ENCODE measurements at places on chromosomes 12 and 14.

DNA sequence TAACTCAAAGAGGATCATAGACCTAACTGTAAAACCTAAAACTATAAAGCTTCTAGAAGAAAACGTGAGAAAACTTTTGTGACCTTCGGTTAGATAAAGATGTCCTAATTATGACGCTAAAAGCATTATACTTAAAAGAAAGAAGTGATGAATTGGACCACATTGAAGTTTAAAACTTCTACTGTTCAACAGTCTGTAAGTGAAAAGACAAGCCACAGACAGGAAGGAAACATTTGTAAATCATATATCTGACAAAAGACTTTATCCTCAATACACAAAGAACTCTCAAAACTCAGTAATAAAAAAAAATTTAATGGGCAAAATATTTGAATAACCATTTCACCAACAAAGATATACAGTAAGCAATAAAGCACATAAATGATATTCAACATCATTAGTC, 344.3 kb downstream of the EGLN3 start:
- no peak for DNase-seq

GRCh38 chr12:89307474-89308253, 44.6 kb downstream of the DUSP6 start:
- DNase-seq: no peak

GRCh38 chr14:31902945-31903646, 174.0 kb upstream of the ARHGAP5 start:
- DNase-seq: no peak

GRCh38 chr14:87055007-87055406, 938.0 kb downstream of the GALC start:
- no peak for DNase-seq

- DNase-seq: no peak
These were observed 300.9 kb upstream of the STXBP6 start for GRCh38 chr14:25350802-25351201.

DNA sequence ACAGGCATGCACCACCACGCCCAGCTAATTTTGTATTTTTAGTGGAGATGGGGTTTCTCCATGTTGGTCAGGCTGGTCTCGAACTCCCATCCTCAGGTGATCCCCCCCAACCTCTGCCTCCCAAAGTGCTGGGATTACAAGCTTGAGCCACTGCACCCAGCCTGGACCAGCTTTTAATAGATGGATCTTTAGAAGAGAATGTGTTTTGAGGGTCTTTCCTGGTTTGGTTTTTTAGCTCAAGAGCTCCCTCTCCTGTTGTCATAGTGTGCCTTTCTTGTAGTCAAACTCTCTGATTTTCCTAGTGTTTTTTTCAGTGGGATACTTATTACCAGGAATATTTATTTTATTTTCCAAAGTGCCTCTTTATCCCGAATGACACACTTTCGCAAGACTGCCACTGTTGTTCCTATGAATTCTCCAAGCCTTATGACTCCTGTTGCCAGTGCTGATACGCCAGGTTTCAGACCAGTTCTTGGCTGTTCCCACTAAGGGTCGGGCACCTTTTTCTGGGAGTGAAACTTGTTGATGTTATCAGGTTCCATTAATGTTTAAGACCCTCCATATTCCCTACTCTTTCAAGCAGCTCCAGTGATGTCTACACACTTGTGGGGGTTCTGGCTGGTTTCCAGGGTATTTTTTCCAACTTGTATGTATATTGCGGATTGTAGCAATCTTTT, 31.5 kb upstream of the LIMA1 start:
- no peak for DNase-seq

DNA sequence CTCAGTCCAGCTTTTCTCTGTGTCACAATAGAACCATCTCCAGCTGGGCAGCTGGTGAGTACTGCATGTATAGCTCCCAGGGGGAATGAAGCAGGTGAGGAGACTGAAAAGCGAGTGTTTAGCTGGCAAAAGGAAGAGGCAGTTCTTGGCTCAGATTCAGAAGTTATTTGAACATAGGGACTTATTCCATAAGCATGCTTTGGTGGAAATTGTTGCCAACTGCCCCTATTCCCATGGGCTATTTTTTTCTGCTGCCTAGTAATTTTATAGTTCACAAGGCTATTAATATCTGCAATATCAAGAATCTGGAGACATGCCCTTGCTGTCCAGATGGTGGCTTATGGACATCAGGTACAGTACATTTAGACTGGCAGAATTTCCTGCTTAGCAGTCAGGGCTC, 1112.7 kb downstream of the LRFN5 start:
- no peak for DNase-seq

All from activated CD4-positive, CD25-positive, alpha-beta regulatory T cell treated with anti-CD3 and anti-CD28 coated beads, Interleukin-2, amount 50 U/mL, for 72 hours (primary cell).